Activated CD4-positive, alpha-beta T cell treated with anti-CD3 and anti-CD28 coated beads, Interleukin-2, amount 50 U/mL, for 48 hours (primary cell): ENCODE measurements at places on chromosomes 1 and 21.

GRCh38 chr21:28832013-28832714 lies 160.5 kb downstream of the LTN1 start:
- DNase-seq, result no peak

DNA sequence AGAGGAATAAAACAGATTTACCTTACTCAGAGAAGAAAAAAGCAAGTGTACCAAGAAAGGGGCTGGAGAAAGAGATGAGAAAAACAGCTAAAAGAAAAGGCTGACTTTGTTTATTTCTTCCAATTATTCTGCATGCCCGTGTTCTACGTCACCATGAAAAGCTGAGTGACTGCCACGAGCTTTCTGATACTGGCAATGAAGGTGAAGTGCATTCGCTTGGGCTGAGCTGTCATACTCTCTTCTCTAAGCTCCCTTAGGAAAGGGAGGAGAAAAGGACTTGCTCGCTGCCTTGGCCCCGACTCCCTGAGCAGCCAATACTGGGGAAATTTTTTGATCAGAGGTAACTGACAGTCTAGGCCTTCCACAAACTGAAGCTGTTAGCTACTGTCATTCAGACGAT lies 105.4 kb downstream of the SMYD2 start:
- no peak for DNase-seq

GRCh38 chr1:101069158-101069557 lies 43.6 kb upstream of the DPH5 start:
- DNase-seq, result no peak

DNA sequence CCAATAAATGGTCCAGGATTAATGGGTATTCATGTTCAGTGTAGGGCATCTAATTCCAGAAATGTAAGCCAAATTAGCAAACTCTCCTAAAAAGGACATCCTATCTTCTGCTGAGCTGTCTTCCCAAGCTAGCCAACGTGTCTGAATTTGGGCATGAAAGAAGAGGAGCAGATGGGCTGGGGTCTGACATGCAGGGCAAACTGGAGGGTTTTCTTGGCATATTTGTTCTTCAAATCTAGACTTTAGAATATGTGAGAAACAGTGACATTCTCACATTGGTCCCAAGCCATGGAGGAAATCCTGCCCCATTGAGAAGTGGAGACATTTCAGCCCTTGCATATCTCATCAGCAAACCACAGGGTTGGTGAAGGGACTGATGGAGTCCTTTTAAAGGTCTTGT lies 67.2 kb downstream of the LRIG2 start:
- DNase-seq, result no peak

- DNase-seq, result no peak
These were observed 34.4 kb upstream of the PADI1 start for GRCh38 chr1:17170571-17170970.

DNA sequence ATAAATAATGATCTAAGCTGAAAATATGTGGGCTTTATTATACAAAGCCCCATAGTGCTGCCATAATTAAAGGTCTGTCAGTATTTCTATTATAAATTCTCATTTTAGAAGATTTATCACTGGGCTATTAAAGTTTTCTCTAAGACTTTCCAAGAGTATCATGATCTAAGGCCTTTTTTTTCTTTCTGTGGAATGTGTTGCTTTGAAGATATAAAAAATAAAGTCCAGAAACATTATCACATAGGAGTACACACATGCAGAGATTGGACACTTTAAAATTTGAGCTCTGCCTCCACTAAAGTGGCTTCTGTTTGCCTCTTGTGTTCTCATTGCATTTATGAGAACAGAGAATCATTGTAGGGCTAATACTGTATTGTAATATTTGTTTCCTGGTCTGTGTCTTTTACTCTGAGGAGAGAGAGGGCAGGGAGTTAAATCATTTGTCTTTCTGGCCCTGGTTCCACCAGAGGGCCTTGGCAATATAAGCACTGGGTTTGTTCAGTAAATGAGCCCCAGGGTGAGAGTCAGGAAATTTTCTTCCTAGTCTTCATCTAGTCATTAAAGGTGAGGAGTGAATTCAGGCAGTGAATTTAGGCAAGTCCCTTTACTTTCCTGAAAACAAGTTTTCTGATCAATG lies 70.2 kb downstream of the NFIA start:
- DNase-seq, result no peak

- no peak for DNase-seq
These were observed 19.8 kb downstream of the LMO4 start for GRCh38 chr1:87348341-87349019.

- no peak for DNase-seq
These were observed 105.0 kb upstream of the UBE2U start for GRCh38 chr1:64098436-64098835.

GRCh38 chr21:15433091-15433490 lies 296.7 kb upstream of the USP25 start:
- DNase-seq, result no peak

GRCh38 chr21:44401386-44402160 lies 48.2 kb downstream of the TRPM2 start:
- DNase-seq, result no peak

DNA sequence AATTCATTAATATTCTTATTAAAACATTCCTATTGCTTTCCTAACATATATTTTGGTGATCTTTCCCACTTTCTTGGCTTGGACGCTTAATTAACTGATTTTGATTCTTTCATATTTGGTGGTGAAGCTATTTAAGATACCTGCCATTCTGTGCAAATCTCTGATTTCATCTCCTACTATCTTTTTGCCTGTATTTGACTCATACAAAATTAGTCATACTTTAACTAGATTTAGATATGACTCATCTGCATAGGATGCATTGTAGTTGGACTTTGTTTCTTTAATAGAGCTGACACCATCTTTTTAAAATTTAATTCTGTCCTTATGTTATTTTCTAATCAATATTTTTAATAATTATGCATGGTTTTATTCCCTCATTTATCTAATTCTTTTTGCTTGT lies 93.8 kb upstream of the PLPPR4 start:
- DNase-seq, result no peak

GRCh38 chr1:35475356-35475755 lies 81.8 kb downstream of the KIAA0319L start:
- DNase-seq, result no peak

- DNase-seq, result no peak
These were observed 502.7 kb downstream of the NUF2 start for GRCh38 chr1:163824490-163824889.

GRCh38 chr1:164320790-164321731 lies 237.9 kb upstream of the PBX1 start:
- DNase-seq, result no peak

- DNase-seq, result no peak
These were observed 35.2 kb upstream of the B3GALT2 start for GRCh38 chr1:193221651-193222050.

DNA sequence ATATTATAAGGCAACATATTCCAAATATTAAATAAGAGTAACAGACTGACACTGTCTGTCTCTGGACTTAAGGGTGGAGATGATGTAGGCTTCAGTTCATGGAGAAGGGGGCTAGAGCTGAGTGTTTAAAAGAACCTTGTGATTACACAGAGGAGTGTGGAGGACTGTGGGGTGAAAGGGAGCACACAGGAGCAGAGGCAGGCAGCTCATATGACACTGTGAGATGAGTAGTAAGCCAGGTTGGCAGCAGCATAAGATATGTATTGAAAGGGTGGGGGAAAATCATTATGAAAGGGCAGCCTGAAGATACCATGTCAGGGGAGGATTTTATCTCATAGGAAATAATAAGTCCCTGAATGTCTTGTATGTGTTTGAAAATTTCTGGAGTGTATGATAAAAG lies 104.5 kb downstream of the AK5 start:
- no peak for DNase-seq

- DNase-seq, result no peak
These were observed 7.4 kb downstream of the ERRFI1 start for GRCh38 chr1:8018492-8019228.

DNA sequence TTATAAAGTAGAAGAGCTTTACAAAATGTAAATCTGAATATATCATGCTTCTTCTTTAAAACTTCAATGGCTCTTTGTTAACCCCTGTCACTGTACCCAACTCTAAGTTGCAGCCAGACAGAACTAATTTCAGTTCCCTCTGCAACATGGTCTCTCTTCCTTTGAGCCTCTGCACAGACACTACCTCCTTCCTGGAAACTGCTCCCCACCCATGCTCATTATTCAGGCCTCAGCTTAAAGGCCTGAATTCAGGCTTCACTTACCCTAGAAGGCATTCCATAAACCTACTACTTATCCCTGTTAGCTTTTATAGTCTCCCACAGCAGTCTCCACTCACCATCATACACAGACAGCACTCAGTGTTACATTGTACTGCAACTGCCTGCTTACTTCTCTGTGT lies 2.6 kb upstream of the EEIG2 start:
- no peak for DNase-seq
